ENCODE measurements at places on chromosomes 4 and X.

GRCh38 chr4:48538358-48538757 lies 48.3 kb downstream of the ZAR1 start:
- no peak for DNase-seq

GRCh38 chrX:149510386-149510785 lies 5.3 kb upstream of the IDS start:
- no peak for DNase-seq

- no peak for DNase-seq
Observed at GRCh38 chrX:22247169-22247568, 25.5 kb upstream of the CBLL2 start.

DNA sequence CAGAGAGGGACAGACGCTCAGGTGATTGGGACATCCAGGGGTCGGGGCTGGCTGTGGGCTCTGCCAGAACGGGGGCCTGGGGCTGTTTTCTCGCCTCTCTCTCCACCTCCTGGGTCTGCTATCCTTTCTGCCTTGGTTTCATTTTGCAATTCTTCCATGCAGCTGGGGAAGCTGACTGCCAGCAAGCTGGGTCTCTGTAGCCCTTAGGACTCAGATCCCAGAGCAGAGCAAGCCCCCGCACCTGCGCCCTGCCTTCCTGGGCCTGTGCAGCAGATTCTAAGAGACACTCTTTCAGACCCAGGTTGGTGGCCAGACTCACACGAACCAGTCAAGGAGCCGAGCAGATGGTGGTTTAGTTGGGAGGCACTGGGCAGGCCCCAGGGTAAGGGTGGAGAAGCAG lies 59.1 kb upstream of the GRPEL1 start:
- DNase-seq: no peak

DNA sequence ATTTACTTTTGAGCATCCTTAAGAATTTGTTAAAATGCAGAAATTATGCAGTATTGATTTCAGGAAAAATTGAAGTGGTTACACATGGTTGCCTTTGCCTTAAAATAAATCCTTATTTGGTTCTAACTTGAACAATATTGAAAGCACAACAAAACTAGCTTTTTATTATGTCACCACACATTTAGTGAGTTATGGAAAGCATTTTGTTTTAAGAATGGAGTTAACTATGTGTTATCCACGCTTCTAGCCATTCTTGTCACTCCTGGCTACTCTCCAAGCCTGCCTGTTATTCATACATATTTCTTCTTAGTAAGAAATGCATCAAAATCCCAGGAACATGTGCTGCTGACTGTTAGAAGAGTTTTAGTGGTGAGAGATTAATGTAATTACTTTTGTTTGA lies 73.9 kb downstream of the FAT4 start:
- DNase-seq: no peak

- no peak for DNase-seq
Observed at GRCh38 chr4:2182994-2183393, 58.9 kb downstream of the HAUS3 start.

DNA sequence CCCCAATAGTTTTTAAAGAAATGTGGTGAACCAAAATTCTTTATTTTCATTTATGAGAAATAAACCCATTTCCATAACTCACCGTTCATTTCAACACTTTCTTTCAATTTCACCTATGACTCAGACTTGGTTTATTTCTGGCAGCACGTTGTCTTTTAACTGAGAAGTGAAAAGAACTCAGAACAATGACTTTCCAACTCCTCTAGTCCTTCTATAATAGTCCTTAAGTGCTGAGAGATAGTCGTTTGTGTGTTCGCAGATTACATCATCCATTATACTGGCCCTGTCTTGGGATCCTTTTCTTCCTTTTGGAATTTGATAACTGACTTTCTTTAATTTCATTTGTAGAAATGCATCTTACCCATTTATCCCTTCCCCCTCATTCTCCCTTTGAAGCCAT lies 113.6 kb downstream of the GLUD2 start:
- no peak for DNase-seq

- peak; percentile 36 for DNase-seq
Observed at GRCh38 chr4:81040012-81040659, 9.6 kb downstream of the BMP3 start.

DNA sequence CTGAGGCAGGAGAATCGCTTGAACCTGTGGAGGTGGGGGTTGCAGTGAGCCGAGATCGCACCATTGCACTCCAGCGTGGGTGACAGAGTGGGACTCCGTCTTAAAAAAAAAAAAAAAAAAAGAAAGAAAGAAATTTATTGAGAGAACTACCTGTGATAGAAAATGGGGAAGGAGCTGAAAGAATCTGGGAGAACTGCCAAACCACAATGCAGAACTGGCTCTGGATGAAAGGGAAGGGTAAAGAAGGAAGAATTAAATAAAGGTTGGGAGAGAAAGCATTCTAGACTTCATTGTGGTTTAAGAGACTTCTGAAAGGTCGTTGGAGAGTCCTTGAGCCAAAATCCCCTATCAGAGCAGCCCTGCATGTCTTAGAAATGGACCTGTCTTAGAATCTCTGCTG lies 567.9 kb upstream of the HTR2C start:
- DNase-seq: no peak

- DNase-seq: no peak
Observed at GRCh38 chr4:41448934-41449333, 89.0 kb upstream of the LIMCH1 start.

GRCh38 chr4:23504083-23504482 lies 385.8 kb downstream of the PPARGC1A start:
- no peak for DNase-seq

DNA sequence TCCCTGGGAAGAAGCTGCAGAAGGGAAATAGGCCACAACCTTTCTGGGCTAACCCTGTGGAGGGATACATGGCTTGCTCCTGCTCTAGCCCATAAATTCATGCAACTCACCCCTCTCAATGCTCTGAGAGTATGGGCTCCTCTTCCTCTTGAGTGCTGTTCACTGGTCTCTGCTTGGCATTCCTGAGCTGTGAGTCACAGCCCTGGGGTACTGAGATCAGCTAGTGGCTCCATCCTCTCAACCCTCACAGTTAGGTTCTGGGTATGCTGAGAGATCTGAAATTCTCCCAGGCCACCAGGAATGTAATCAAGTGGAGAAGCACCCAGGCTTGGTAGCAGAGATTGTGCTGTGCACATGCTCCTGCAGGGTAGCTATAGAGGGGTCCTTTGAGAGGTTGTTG lies 60.6 kb upstream of the SPANXN2 start:
- no peak for DNase-seq

DNA sequence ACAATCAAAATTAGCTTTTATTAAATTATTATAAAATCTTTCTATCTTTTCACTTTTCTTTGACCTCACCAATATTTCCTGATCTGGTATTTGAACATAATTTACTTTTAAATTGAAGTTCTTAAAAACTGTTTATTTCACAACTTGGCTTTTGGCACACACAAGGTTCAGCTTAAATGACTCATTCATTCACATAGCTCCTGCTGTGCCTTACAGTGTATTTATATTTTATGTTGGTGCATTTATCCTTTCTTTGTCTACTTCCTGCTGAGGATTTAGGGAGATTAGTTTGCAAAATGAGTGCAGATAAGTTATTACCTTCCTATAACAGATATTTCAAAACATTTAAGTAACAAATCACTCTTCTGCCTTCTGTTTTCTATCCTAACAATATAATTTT lies 430.6 kb downstream of the DTHD1 start:
- no peak for DNase-seq

DNA sequence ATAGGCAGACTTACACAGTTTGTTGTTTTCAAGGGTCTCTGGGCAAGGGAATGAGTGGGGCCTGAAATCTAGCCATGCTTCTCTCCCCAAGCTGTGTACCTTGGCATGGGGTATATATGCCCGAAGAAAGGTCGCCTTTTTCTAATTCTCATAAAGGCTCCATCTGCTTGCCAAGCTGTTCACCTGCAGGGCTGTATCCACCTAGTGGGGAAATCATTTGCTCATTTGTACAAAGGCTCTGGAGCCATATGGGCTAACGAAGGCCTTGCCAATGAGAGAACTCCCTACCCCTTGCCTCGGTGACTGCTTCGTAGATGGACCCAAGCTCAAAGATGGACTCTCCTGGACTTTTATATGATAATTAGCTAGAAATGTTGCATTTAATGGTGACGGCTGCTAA lies 1097.0 kb downstream of the PDHA2 start:
- DNase-seq: no peak

DNA sequence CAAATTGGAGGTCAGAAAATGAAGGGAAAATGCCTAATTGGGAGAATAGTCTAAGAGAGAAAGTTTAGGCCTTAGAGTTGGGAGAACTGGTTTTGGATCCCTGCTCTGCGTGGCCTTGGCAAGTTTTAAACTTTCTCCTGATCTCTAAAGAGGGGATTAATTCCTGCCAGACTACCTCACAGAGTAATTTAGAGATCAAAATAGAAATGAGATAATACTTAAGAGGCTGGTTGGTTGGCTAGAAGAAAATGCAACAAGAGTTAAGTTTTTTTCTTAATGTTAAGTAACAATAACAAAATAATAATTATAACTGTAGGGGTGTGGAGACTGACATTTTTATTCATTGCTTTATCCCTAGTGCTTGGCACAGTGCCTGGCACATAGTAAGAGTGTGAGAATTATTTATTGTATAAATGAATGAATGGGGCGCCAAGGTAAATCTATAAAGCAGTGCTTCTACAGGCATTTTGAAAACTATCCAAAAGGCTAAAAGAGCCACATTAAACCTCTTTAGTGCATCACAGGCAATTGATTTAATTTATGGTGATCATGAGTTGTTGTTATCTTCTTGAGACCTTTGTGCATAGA lies 160.5 kb downstream of the RASL11B start:
- no peak for DNase-seq

- no peak for DNase-seq
Observed at GRCh38 chr4:151660676-151661075, 100.1 kb downstream of the GATB start.

GRCh38 chr4:5545271-5545670 lies 163.1 kb downstream of the EVC2 start:
- DNase-seq: no peak

DNA sequence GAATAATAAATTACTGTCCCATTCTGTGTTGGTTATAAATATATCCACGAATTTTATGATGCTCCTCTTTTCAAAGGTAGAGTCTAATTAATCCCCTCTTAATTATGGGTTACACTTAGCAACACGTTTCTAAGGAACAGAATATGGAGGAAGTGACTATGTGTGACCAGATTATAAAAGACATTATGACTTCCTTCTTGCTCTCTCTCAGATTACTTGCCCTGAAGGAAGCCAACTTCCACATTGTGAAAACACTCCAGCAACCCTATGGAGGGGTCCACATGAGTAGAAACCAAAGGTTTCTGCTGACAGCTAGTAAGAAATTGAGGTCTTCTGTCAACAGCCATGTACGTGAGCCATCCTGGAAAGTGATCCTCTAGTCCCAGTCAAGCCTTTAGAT lies 59.3 kb downstream of the WDFY3 start:
- DNase-seq: no peak

DNA sequence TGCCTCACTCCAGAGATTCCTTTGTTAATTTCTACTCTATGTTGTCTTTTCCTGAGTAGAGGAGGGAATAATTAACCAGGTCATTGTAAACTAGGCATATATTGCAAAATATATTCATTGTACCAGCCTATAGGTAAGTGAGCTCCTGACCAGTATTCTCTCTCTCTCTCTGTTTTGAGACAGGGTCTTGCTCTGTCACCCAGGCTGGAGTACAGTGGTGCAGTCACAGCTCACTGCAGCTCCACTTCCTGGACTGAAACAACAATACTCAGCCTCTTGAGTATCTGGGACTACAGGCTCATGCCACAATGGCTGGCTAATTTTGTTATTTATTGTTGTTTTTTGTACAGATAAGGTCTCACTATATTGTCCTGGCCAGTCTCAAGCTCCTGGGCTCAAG lies 198.3 kb downstream of the ARAP2 start:
- no peak for DNase-seq

- DNase-seq: no peak
Observed at GRCh38 chr4:74330295-74330750, 22.1 kb downstream of the EPGN start.

GRCh38 chrX:37347420-37347819 lies 1.7 kb upstream of the PRRG1 start:
- no peak for DNase-seq

DNA sequence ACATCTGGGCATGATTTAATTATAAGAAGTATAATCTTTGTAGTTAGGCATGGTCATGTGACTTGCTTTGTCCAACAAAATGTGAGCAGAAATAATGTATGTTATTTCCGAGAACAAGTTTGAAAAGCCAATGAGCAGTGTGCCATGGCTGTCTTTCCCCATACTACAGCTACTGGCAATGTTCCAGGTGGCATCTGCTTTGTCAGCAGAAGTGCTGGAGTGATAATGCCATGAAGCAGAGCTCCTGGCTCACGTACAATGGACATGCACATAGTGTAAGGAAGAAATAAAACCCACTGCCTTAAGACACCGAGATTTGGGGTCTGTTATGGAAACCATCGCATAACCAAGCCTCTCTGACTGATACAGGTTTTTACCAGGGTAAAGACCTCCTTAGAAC lies 212.6 kb upstream of the RASGEF1B start:
- no peak for DNase-seq

GRCh38 chr4:3069661-3070199 lies 4.6 kb downstream of the HTT-AS start:
- DNase-seq: no peak

DNA sequence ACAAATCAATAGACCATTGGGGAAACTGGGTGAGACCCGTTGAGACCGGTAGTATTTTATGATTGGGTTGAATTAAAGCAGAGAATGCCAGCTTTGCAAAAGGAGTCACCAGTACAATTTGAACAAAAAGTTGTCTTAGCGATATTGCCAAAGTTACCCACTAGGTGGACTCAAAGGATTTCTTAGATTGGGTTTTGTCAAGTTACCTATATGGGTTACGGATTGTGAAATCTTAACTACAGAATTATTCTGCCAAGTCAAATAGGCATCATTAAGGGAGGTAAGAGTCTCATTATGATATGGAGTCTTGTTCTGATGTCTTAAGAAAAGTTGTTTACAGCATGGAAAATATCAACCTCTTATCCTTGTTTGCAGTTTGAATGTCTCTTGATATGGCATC lies 15.0 kb upstream of the CT47A1 start:
- DNase-seq: no peak

- DNase-seq: no peak
Observed at GRCh38 chrX:14125462-14125861, 95.8 kb upstream of the GEMIN8 start.

GRCh38 chrX:21156632-21157031 lies 217.6 kb upstream of the CNKSR2 start:
- DNase-seq: no peak

GRCh38 chr4:83489711-83490326 lies 4.9 kb upstream of the ABRAXAS1 start:
- no peak for DNase-seq

- no peak for DNase-seq
Observed at GRCh38 chr4:150585611-150586010, 3.7 kb downstream of the MAB21L2 start.

- DNase-seq: no peak
Observed at GRCh38 chr4:661231-661630, 12.8 kb downstream of the ATP5ME start.

DNA sequence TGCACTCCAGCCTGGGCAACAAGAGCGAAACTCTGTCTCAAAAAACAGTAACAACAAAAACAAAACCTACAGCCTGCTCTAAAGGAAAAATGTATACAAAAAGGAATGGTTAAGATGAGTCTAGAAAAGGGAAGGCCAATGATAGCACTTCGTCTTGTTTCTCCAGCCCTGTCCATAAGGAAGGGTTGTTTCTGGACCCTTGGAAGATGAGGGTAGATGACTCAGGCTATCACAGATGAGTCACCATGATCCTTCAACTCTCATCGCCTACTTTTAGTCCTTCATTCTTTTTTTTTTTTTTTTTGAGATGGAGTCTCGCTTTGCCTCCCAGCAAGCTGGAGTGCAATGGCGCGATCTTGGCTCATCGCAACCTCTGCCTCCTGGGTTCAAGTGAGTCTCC lies 8.8 kb downstream of the PLA2G12A start:
- no peak for DNase-seq

Data from Ammon's horn (tissue), 1 donor.